Stimulated activated naive CD8-positive, alpha-beta T cell treated with anti-CD3 and anti-CD28 coated beads, Interleukin-15, Interleukin-2, amounts not matched to agents 100 U/mL and 50 U/mL, for 24 hours (primary cell): ENCODE measurements at places on chromosomes 5 and 9.

DNA sequence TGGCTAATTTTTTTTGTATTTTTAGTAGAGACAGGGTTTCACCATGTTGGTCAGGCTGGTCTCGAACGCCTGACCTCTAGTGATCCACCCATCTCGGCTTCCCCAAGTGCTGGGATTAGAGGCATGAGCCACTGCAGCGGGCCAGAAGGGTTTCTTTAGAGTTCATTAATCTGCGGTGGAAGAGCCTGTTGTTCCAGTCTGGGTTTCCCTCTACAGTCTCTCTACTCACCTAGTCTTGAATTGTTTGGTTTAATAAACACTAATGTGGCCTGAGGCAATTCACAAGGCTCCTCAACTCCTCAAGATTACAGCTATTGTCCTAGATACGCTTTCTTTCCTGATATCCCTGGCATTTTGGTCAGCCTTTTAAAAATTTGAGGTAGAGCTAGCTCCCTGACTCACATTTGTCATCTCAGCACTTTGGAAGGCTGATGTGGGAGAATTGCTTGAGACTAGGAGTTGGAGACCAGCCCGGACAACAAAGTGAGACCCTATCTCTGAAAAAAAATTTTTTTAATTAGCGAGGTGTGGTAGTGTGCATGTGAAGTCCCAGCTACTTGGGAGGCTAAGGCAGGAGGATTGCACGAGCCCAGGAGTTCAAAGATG, 4.6 kb upstream of the SAR1B start:
- no peak for DNase-seq

GRCh38 chr5:163832155-163832554, 326.7 kb downstream of the MAT2B start:
- DNase-seq, result no peak

DNA sequence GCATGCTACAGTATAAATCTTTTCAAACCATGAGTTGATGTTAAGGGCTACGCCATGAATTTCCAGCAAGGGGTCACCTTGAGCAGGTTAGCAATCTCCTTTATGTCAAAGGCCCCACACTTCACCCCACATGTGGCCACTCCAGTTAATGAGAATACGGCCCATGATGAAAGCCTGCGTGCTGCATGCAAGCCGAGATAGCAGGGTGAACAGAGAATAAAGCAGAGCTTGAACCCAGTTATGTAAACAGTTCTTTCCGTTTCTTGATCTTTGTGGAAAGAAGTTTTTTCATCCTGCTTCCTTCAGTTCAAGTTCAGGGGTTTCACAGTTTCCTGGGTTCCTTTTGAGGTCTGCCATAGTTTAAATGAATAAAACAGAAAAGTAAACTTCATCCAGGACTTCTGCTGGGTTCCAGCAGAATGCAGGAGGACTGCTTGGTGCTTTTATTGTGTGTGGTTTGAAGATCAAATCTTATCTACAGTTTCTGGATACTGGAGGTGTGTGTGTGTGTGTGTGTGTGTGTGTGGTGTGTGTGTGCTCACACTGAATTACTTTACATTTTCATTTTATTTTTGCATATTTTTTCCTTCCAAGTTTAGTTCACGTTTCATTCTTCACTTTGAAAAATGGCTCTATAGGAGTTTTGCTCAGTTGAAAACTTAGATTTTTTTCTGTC, 87.1 kb downstream of the HMHB1 start:
- DNase-seq, result no peak

DNA sequence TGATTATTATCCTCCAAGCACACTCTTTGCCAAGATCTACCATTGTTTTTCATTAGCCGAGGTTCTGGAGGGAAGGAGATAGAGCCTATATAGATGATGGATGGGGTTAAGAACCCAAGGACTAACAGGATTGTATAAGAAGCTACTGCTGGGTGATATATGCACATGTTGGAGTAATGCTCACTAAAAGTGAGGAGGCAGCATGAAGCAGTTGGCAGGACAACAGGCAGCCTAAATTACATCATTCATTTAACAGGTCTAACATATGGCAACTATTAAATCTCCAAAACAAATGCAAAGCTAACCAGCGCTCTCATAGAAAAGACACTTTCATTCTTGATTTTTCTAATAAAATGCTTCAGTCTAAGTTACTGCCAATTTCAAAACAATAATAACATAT, 293.2 kb downstream of the EPB41L4A start:
- DNase-seq, result no peak

- no peak for DNase-seq
These were observed 15.8 kb upstream of the CACFD1 start for GRCh38 chr9:133443982-133444381.

DNA sequence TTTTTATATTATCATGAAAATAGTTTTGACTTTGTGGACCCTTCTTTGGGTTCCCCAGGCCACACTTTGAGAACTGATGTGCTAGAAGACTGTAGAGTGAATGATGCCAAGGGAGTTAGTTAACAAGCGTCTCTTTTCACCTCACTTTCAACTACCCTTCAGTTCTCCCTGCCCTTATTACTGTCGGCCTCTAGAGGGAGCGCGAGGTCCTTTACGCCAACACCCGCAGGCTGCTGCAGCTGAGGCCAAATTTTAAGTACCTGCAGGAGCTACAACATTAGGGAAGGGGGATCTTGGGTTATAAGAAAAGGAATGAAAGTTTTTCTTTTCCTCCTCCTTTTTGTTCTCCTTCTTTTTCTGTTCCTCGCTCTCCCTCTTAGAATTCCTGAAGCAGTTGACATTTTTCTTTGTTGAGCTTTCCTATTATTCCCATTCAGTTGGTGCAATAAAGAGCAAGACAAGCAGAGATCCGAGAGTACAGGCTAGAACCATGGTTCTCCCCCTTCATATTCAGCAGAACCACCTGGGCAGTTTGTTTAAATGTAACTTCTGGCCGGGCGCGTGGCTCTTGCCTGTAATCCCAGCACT, 84.0 kb downstream of the ZFAND5 start:
- DNase-seq, result peak; percentile 69

DNA sequence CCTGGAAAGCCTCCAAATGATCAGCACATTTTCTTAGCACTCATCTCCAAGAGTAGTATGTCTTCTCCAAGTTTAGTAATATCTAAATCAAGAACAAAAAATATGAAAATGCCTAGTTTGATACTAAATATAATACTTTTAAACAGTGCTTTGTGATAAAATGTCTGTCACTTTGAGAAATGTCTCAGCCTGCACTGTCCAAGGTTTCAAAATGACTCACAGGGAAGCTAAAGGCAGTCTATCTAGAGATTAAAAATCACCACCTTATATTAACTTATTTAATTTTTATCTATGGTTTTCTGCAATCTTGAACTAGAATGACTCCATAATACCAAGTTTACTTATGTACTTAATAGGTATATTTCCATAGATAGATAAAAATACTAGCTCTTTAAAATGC, 633.0 kb upstream of the C9orf72 start:
- no peak for DNase-seq
